ENCODE measurements at places on chromosomes 2 and 18. TPM values are rescaled to one million over a fixed set of nuclear protein-coding genes. Genes with fewer than 3 reads are reported as not detected.

The CELF4 gene
- 2.9 TPM for total RNA-seq

The TFCP2L1 gene
- total RNA-seq: 3.7 TPM

The C2orf15 gene
- 7.0 TPM for total RNA-seq

The TPO gene
- not detected for total RNA-seq

The SULT1C4 gene
- total RNA-seq: 4.9 TPM

The VWA3B gene
- not detected for total RNA-seq

- no peaks in the 10 kb centered on the region for H3K36me3 ChIP-seq
- peak; percentile 9 for DNase-seq
- H3K27me3 ChIP-seq: no peaks in the 10 kb centered on the region
Observed at GRCh38 chr2:85792783-85793441, 39.1 kb downstream of the ATOH8 start.

DNA sequence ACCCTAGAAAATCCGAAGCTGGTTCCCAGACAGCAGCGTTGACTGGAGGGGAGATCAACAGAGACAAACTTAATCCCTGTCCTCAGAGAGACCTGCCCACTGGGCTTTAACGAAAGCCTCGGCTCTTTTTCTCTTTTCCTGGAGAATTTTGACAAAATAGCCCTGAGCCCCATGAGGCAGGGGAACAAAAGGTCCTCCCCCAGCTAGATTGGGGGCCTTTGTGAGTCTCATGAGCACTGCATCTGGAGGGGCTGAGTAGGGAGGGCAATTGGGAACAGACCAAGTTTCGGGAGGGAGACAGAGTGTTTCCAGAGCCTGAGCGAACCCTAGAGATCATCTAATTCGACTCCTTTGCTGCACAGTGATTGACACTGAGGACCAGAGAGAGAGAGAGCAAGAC lies 123.9 kb upstream of the HAAO start:
- no peaks in the 10 kb centered on the region for H3K36me3 ChIP-seq
- DNase-seq: no peak
- peaks cover under 1% of the 10 kb centered on the region for H3K4me1 ChIP-seq
- no peak overlapping the region for H3K4me3 ChIP-seq

DNA sequence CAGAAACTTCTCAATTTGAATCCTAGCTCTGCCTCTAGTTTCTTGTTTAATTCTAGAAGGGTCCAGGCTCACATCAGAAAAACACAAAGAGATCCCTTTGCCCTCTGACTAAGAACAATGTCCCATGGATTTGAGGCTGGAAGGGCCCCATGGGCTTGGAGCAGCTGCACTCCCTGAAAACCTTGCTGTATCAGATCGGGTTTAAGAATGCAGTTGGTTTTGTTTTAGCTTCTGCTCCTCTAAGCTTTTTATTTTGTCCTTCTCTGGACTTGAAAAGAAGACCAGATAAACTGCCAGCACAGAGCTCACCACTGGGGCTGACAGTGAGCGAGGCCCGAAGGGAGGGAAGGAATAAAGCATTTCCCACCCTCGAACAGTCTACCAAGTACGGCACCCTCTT lies 69.2 kb upstream of the WIPF1 start:
- peaks cover 6% of the 10 kb centered on the region for H3K27me3 ChIP-seq
- no peak for DNase-seq
- H3K27ac ChIP-seq: no peak overlapping the region
- peaks cover 20% of the 10 kb centered on the region for H3K4me1 ChIP-seq
- peaks cover 15% of the 10 kb centered on the region for H3K36me3 ChIP-seq

DNA sequence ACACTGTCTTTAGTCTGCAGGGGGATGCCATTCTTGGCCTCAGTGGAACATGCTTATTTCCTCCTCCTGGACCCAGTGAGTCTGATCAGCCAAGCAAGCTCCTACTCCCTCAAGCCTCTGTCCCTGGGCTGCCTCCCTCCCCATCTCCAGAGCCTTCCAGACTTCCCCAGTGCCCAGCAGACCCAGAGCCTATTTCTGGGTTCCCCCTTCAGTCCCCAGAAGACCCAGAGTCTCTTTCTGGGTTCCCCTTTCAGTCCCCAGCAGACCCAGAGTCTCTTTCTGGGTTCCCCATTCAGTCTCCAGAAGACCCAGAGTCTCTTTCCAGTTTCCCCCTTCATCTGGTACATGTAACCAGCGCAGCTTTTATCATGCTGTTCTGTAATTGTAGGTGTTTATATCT lies 17.0 kb upstream of the PKDCC start:
- no peak for DNase-seq
- H3K27me3 ChIP-seq: peaks cover 34% of the 10 kb centered on the region
- H3K27ac ChIP-seq: no peak overlapping the region
- peaks cover 55% of the 10 kb centered on the region for H3K4me1 ChIP-seq
- H3K36me3 ChIP-seq: no peaks in the 10 kb centered on the region
- H3K4me3 ChIP-seq: no peak overlapping the region

DNA sequence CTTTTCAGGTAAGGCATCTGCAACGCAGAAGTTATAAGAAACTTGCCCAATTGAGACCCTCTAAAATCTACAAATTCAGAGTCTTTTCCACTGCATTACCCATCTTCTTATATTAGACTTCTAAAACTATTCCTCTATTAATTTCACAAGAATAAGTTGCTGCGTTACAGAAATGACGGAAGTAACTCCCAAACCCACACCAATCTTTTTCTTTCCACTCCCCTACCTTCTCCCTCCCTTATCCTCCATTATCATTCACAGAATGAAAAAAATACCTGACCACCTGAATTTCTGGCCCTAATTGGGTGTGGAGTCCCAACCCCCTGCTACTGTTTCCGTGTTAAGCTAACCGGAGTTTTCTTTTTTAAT lies 689 bp downstream of the RPRD1A start:
- H3K4me3 ChIP-seq: peak overlapping the region; percentile 94
- peaks cover 37% of the 10 kb centered on the region for H3K4me1 ChIP-seq
- H3K36me3 ChIP-seq: peaks cover 11% of the 10 kb centered on the region
- peak overlapping the region; percentile 84 for H3K27ac ChIP-seq
- no peak for DNase-seq
- peaks cover 7% of the 10 kb centered on the region for H3K27me3 ChIP-seq

- H3K27ac ChIP-seq: no peak overlapping the region
- H3K27me3 ChIP-seq: no peaks in the 10 kb centered on the region
- no peak overlapping the region for H3K4me3 ChIP-seq
- peaks cover 7% of the 10 kb centered on the region for H3K4me1 ChIP-seq
- DNase-seq: no peak
- no peaks in the 10 kb centered on the region for H3K36me3 ChIP-seq
Observed at GRCh38 chr2:174282441-174282840, 34.1 kb upstream of the OLA1 start.

DNA sequence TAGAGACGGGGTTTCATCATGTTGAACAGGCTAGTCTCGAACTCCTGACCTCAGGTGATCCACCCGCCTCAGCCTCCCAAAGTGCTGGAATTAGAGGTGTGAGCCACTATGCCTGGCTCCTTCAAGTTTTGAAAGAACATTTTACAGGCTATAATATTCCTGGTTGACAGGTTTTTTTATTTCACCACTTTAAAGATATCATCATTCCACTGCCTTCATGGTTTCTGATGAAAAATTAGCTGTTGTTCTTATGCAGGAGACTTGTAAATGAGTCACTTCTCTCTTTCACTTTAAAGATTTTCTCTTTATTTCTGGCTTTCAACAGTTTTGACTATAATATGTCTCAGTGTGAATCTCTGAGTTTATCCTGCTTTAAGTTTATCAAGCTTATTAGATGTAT lies 7.9 kb upstream of the ARPC2 start:
- H3K27me3 ChIP-seq: peaks cover 10% of the 10 kb centered on the region
- H3K36me3 ChIP-seq: no peaks in the 10 kb centered on the region
- peaks cover 4% of the 10 kb centered on the region for H3K4me1 ChIP-seq
- no peak overlapping the region for H3K27ac ChIP-seq

GRCh38 chr18:47872426-47872825 lies 58.0 kb downstream of the SMAD2 start:
- DNase-seq: no peak
- no peak overlapping the region for H3K27ac ChIP-seq
- H3K4me3 ChIP-seq: no peak overlapping the region

DNA sequence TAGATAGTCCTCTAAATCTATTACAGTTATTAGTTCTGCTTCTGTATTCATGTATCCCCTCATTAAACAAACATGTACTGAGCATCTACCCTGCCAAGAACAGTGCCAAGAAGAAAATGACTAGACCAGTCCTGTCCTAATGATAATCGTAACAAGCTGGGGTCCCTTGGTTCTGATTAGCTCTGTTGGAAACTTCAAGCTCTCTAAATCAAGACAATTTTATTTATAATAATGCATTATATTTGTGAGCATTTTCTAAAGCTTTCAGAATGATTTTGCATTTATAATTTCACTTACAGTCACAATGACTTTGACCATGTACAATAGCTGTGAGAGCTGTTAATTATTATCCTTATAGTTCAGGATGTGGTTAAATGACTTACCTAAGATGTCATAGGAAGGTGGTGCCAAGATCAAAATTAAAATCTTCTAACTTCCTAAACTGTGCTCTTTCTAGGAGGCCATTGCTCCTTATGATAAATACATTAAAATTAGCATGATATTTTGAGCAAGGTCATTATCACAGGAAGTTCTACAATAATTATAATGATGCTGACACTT lies 336.5 kb upstream of the SLC39A10 start:
- no peak overlapping the region for H3K27ac ChIP-seq
- H3K27me3 ChIP-seq: no peaks in the 10 kb centered on the region
- no peaks in the 10 kb centered on the region for H3K36me3 ChIP-seq
- no peak overlapping the region for H3K4me3 ChIP-seq

Data from WTC11 (cell line).